ENCODE measurements at places on chromosomes 1 and 21. TPM values are rescaled to one million over a fixed set of nuclear protein-coding genes. Genes with fewer than 3 reads are reported as not detected.
A peak's percentile ranks its signal among the peaks of the same experiment; 100 is the strongest.

DNA sequence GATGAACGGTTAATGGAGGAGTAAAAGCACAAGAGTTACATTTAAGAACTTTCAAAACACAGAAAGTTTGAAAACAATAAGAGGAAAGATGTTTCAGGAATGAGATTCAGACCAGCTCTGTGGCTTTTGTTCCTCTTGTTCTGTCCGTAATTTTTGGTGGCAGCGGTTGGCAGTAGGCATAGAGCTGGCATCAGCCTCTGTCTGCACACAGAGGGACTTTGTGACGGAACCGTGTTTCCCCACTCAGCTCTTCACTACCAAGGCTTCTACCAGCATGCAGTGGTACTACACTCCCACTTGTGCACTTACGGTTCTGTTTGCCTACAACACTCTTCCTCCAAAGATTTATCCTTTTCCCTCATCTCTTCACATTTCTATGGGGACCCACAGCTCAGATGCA is 212.8 kb downstream of the DSCAM start:
- DNase-seq = no peak

GRCh38 chr1:2561898-2562895 is 6.0 kb downstream of the TNFRSF14 start:
- DNase-seq = no peak

GRCh38 chr1:214707306-214708087 is 104.5 kb downstream of the CENPF start:
- DNase-seq = no peak

GRCh38 chr1:77202751-77203150 is 16.5 kb downstream of the PIGK start:
- DNase-seq = no peak

GRCh38 chr1:155691992-155692528 is 3.2 kb downstream of the DAP3 start:
- no peak for DNase-seq

DNA sequence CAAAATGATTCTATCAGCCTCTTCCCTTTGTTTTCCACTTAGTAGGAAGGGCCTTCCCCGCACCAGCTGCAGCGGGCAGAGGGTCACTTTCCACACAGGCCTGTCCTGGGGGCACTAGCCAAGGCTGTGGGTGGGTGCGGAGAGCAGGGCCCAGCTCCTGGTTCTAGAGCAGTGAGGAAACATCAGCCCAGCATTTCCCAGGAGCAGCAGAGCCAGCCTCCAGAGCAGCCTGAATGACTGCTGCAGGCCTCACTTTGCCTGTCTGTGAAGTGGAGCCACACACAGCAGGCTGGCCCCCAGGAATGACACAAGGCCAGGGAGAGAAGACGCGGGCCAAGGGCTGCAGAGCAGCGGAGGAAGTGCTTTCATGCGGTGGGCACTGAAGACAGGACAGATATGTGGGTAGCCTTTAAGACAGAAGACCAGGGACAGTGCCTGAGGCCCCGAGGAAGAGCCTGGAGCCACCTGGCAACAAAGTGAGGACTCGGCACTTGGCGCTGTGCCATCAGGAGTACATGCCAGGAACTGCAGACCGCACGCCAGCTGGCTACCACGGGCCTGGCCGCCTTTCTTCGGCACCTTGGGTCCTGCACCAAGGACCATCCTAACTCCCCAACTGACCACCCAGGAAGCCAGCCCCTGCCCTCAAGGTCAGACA is 42.0 kb downstream of the ACOT7 start:
- peak; percentile 53 for DNase-seq

DNA sequence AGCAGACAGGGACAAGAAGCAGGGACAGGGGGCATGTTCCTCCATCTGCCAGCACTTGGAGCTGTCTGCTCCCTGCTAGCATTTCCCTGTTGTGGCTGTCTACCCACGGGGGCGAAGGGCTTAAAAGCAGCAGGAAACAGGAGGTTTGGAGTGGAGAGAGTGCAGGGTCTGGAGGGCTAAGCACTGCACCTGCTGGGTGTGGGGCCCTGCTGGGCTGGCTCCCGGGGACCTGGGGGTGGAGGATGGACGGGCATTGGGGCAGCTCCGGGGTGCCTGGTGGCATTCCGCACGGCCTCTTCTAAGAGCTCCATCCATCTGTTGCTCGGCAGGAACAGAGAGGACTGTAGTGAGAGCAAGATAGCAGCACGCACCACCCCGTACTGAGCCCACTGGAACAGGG is 21.2 kb downstream of the LRRC71 start:
- DNase-seq = no peak

DNA sequence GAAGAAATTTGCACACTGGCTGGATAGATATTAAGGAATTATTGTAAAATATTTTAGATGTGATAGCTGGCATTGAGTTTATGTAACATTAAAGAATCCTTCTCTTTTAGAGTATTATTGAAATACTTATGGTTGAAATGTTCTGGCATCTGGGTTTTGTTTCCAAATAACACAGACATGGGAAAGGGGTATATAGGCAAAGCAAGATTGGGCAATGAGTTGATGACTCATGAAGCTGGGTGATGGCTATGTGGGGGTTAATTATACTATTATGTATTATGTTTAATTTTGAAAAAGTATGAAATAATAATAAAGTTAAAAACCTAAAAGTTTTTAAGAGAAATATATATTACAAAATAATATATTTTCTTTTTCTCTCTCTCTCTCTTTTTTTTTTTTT is 12.5 kb upstream of the PTPN14 start:
- DNase-seq = no peak

GRCh38 chr1:156858555-156858956 is 361 bp downstream of the INSRR start:
- no peak for DNase-seq

DNA sequence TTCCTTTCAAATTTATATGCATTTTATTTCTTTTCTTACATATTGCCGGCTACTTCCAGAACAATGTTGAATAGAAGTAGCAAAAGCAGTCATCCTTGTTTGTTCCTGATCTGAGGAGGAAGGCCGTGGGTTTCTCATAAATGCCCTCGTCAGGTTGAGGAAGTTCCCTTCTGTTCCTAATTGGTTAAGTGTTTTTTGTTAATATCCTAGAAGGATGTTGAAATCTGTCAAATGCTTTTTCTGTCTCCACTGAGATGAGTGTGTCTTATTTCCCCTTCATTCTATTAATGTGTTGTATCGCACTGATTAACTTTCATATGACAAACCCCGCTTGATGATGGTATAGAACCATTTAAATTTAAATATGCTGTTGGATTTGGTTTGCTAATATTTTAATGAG is 15.4 kb downstream of the TTLL10 start:
- no peak for DNase-seq

GRCh38 chr1:47757226-47757975 is 239.8 kb downstream of the TRABD2B start:
- no peak for DNase-seq

- DNase-seq = no peak
Measured at GRCh38 chr1:222373216-222373615, 174.7 kb downstream of the HHIPL2 start.

GRCh38 chr1:245896258-245896657 is 610.8 kb downstream of the SMYD3 start:
- DNase-seq = no peak

- DNase-seq = no peak
Measured at GRCh38 chr1:111225717-111226400, 1.7 kb upstream of the CHI3L2 start.

DNA sequence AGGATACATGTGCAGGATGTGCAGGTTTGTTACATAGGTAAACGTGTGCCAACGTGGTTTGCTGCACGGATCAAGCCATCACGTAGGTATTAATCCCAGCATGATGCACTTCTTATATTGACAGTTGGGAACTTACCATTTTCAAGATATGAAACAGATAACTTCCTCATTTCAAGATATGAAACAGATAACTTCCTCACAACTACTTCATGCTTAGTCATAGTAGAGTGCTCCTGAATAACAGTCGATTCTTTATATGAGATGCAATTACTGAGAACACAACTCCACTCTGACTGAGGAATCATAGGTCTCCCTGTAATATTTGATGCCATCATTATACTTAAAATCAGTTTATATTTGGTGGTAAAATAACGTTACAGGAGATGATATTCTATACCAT is 1124.3 kb downstream of the AMY1C start:
- DNase-seq = no peak

GRCh38 chr1:63748641-63749040 is 25.2 kb upstream of the ROR1 start:
- no peak for DNase-seq

DNA sequence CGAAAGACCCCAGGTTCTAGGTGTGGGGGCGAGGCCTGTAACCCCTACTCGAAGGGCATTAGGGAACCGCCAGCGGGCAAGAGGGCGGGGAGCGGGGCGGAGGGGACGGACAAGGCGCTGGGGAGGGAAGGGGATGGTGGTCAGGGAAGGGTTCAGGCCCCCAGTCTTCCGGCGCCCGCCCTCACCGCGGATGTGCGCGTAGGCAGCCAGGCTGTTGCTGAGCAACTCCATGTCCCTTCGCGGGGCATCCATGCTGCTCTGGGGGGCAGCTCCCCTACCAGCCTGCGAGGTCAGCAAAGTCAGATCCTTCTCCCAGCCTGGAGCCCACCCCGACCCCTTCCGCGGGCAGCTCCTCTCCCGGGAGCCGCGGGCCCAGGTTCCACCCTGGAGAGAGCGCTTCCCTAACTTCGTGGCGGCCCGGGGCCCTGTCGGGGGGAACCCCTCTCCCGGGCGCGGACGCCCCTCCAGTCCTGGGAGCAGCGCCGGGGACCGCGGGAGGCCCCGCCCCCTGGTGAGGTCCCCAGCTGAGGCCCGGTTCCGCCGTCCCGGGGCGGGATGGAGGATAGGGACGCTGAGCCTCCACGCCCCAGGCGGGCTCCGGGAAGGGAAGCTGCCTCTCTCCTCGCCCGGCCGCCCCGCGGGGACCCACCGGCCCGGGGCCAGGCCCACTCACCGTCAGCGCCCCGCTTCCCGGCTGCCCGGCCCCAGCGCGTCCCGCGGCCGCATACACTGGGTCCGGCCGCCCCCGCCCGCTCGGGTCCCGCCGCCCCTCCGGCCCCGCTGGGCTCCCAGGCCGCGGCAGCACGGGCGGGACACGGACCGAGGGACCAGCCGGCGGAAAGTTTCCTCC is 434 bp downstream of the EVA1B start:
- DNase-seq = no peak

GRCh38 chr21:26788790-26789189 is 56.4 kb downstream of the ADAMTS1 start:
- no peak for DNase-seq

APOBEC4 gene
- not detected for total RNA-seq

ATP1A2 gene
- 14.8 TPM for total RNA-seq

PRDM2 gene
- total RNA-seq = 27.8 TPM

THEMIS2 gene
- 140 TPM for total RNA-seq

TMEM50B gene
- 65.9 TPM for total RNA-seq

TLR5 gene
- total RNA-seq = 14.2 TPM

ACTA1 gene
- total RNA-seq = 41.3 TPM

KLF17 gene
- total RNA-seq = not detected

MIXL1 gene
- total RNA-seq = 1.1 TPM

DYNLT5 gene
- not detected for total RNA-seq

PCAT6 gene
- 9.0 TPM for total RNA-seq
